ENCODE measurements at places on chromosomes 11 and 22.

DNA sequence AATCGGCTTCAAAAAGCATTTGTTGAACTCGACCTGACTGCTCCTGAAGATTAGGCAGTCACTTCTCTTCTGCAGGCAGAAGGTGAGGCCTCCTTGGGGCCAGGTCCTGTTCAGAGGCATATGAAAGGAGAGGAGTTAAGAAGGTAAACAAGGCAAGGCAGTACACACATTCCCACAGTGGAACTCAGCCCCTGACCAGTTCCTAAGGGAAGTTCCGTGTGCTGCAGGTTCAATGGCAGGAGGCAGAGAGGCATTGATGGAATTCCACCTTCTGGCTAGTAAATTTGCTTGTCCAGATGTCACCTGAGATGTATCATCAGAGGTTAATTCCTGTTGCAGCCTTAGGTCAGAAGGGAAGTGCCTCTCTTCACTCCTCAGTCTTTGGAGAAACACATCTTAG, 337.0 kb upstream of the MTNR1B start:
- no peak for DNase-seq

- DNase-seq: no peak
Observed at GRCh38 chr11:106585061-106585460, 433.2 kb downstream of the GUCY1A2 start.

DNA sequence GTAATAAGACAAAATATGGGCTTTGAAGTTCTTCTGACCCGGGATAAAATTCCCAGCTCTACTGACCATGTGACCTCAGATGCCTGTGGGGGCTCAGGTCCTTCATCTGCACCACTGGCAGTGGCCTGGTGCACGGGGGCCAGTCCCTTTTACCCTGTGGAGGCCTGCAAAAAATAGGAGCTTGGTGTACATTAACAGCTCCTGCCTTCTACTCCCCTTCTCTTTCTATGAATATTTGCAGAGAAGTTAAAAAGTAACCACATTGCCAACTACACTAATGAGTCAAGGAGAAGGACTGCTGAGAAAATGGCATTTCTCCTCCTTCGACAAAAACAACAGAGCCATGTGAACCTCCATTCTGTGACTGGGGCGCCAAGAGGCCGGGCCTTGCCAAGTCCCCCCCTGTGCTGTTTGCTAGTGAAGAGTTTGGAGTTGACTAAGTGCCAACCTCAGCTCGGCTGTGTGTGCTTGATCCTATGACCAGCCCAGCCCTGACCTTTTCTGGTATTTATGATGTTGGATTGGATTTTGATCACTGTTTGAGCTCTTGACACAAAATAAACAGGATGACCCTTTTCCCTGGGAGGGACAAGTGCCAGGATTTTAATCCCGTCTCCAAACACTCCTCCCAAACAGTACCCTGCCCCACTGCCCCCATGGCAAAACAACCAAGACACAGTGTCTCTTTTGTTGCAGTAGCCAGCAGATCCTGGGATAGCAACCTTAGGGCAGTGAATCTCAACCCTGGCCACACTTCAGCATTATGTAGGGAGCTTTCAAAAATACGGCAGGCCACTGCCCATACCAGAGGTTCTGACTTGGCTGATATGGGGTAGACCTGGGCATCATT, 380.1 kb downstream of the LARGE1 start:
- no peak for DNase-seq

DNA sequence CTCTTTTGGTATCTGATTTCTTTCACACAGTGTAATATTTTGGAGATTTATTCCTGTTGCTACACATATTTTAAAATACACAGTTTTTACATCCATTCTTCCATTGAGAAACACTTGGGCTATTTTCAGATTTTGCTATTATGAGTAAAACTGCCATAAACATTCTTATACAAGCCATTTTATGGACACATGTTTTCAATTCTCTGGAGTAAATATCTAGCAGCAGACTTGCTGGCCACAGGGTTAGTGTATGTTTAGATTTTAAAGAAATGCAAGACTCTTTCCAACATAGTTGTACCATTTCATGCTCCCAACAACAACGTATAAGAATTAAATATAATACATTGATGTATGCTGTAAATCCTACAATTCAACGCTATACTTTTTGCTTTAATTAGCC, 360.8 kb upstream of the PITPNB start:
- DNase-seq: no peak

GRCh38 chr22:17827466-17827865, 53.2 kb upstream of the BID start:
- DNase-seq: no peak

DNA sequence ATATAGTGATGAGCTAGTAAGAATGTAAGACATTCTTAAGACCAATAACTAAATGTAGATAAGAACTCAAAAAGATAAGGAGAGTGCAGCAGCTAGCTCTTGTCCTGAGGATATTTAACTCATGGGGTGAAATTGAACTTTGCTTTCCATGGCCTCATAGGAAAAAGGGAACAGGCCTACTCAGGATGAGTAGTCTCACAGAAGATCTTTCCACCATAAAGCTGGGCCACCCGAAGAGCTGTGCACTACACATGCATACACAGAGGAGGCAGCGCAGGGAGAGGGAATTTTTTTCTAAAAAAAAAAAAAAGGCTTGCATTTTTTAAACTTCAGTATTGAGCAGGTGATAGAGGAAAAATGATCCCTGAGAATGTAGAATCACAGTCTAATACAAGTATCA, 59.9 kb upstream of the CFAP300 start:
- no peak for DNase-seq

DNA sequence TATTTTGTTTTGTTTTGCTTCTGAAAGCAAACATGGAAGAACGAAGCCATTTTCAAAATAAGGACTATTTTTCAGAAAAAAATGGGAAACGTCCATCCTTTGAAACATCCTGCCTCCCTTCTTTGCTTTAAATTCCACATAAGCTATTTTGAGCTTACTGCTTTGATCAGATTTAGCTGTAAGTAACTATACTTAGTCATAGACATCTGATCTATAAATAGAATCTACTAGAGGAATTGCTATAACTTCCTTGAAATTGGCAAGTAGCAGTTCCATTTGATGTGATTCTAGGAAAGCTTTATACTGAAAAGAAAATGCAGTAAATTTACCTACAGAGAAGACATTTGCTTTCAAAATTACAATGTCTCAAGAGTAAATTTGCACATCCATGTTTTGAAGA, 305.8 kb downstream of the TTC28 start:
- DNase-seq: no peak

GRCh38 chr22:17131686-17132085, 10.5 kb upstream of the TMEM121B start:
- peak; percentile 27 for DNase-seq

GRCh38 chr22:30864441-30865420, 103.8 kb downstream of the MORC2 start:
- DNase-seq: no peak

- DNase-seq: no peak
Observed at GRCh38 chr11:12771875-12772274, 97.7 kb downstream of the TEAD1 start.

DNA sequence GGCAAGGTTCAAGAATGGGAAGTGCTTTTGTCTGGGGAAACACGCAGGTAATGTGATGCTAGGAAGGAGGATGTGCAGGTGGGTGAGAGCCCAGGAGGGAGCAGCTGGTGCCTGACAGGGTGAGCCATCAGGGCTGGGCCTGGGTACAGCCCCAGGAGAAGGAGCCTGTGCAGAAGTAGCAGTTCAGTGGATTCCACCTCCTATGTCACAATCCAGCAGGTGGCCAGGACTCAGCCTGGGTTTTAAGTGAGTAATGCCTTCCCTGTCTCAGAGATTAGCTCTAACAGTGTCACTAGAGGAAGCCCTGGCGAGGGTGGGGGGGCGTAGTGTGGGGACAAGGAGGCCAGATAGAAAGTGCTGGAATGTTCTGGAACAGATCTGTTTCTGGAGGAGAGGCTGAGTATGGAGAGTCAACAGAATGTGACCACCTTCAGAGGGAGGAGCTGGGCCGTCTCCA, 8.1 kb downstream of the RIC8A start:
- DNase-seq: no peak

DNA sequence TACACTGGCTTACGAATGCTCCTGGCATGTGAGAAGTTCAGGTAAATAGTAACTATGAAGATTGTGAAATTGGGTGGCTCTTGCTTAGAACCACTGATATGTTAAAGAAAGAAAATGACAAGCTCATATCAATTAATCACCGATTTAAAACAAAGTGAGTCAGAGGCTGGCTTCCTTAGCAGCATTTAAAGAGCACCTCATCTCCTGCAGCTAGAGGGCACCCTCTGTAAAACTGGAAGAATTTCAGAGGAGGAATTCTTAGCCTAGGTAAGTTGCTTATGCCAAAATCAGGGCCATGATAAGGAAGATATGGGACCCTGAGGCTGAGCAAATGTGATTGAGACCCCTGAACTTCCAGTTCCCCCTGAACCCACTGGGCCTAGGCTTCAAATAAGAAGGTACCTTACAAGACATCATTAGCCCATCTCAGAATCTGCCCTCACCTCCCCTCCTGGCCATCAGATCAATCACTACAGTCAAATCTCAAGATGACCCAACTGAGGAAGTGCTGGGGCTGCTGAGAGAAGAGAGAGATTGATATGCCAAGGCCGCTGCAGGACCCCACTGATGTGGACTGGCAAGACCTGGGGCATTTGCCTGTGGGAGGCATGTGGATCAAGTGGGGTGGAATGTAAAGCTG, 8.6 kb upstream of the CD3E start:
- DNase-seq: no peak

- DNase-seq: peak; percentile 51
Observed at GRCh38 chr22:37019309-37020191, at the start of the genes MPST and TST. Gene MPST, plus strand, starts transcription at chr22:37019742. Its CDS starts 95 bp downstream, at chr22:37019837. Gene TST, minus strand, starts transcription at chr22:37019447. Its CDS starts 715 bp downstream, at chr22:37018732.

GRCh38 chr11:123469089-123469488, 39.0 kb downstream of the GRAMD1B start:
- DNase-seq: peak; percentile 67

DNA sequence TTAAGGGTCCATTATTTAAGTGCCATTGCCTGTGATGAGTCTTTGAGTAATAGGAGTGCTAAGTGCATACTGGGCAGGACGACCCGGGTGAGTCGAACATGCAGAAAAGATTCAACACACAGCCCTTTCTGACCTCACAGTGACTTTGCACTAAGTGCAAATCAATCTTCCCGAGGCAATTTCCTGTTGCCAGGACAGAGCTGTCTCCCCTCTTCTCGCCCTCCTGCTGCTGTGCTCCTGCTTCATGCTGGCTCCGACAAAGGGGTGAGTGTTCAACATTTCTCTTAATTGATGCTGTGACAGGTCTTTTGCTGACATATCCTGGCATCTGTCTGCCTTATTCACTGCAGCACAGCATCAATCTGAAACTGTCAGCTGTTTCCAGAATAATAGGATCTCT, 42.0 kb downstream of the MCHR1 start:
- peak; percentile 85 for DNase-seq

DNA sequence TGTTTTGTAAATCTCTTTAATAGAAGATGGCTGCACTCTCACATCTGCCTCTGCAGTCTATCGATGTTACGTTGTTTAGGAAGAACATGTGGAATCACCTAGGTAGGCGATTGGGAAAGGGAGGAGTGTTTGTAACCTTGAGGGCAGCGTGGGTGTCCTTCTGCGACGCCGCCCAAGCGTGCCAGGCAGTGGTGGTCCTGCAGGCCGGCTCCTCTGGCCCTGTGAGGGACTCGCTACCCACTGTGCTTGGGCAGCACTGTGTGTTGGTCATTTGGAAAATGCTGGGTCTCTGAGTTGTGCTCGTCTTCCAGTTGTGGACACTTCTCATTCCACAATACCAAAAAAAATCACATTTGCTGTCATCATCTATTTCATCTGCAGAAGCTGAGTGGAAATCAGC, 29.1 kb downstream of the CTTN start:
- no peak for DNase-seq

DNA sequence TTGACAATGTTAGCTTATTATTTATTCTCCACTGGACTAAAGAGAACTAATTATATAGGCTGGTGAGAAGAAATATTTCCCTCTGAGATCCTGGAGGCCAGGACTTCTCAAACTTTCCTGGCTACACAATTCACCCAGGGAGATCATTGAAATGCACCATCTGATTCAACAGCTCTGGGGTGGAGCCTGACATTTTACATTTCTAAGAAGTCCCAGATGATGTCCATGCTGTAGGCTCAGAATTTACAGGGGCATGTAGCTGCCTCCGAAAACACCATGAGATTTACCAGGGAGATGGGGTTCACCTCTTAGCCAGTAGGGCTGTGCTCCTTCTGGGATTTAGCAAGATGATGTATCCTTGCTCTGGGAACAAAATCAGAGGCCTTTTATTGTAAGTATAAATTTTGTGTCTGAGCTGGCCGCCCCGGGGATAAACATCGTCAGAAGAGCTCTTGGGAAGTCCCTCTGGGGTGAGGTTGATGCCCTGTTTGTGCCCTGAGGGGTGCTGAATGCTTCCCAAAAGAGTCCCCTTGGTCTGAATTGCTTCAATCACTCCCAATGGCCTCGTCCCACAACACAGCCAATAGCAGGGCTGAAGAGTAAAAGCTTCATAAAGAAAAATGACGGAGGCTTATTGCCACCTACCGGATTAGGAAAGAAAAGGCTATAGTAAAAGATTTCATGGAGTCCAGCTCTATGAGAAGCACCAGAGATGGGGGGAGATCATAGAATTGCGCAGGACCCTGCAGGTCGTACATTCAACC, 33.4 kb upstream of the API5 start:
- DNase-seq: peak; percentile 50

GRCh38 chr11:65872586-65873317, at the start of gene EFEMP2:
Gene EFEMP2, minus strand, starts transcription at chr11:65872800. Its CDS starts 446 bp downstream, at chr11:65872354.
- no peak for DNase-seq

DNA sequence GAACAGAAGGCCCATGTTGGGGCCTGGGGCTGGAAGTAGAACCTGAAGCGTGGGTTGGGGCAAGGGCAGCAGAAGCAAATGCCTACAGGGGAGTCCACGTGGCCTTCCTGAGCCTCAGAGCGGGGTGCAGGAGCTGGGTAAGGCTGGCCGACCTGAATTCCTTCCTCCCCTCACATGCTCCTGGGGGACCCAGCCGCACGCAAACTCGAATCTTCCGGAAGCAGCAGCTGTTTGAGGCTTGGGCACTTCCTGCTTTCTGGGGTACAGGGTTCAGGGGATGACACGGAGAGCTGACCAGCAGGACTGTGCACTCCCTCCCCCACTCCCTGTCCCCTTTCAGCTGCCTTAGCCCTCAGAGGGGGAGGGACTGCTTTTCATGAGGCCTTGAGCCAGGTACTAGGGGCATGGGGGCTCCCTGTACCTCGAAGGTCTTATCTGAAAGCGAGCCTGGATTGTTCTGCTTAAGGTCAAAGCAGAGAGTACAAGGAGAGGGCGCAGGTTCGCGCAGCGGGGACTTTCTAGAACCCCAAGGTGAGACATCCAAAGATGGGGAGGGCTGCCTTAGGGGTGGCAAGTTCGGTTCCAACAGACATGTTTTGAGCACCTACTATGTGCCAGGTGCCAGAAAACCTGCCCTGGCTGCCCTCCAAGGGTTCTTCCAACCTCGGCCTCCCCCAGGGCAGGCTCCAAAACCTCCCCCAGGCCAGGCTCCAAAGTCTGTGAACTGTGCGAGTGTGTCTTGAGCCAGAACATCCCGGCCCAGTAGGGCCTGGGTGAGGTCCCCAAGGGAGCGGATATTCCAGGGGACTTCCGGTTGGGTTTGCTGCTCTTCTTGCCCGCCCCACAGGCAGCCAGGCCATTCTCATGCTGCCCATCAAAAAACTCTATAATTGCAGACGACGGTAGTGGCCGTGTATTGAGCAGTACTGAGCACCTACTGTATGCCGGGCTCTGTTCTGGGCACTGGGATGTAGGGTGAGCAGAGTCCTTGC, 1.7 kb downstream of the NCF4 start:
- DNase-seq: no peak

GRCh38 chr11:44608651-44608990, 43.2 kb downstream of the CD82 start:
- DNase-seq: no peak

Measured in NCI-H2227 treated with DMSO at 0.1 percent for 48 hours (cell line).